ENCODE measurements at places on chromosomes 3 and 15.

GRCh38 chr3:81947359-81947758 lies 185.9 kb upstream of the GBE1 start:
- no peak for DNase-seq

DNA sequence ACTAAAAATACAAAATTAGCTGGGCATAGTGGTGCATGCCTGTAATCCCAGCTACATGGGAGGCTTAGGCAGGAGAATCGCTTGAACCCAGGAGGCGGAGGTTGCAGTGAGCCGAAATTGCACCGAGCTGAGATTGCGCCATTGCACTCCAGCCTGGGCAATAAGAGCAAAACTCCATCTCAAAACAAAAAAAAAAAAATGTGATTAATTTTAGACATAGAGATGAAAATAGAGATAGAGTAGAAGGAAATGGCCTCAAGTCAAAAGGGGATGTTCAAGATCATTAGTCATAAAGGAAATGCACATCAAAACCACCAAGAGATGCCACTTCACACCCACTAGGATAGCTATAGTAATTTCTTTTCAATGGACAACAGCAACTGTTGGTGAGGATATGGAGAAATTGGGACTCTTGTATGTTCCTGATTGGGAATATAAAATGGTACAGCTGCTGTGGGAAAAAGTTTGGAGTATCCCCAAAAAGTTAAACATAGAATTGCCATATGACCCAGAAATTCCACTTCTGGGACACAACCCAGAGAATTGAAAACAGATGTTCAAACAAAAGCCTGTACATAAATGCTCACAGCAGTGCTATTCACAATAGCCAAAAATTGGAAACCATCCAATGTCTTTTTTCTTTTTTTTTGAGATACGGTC lies 55.4 kb downstream of the ABHD2 start:
- peak; percentile 66 for DNase-seq

DNA sequence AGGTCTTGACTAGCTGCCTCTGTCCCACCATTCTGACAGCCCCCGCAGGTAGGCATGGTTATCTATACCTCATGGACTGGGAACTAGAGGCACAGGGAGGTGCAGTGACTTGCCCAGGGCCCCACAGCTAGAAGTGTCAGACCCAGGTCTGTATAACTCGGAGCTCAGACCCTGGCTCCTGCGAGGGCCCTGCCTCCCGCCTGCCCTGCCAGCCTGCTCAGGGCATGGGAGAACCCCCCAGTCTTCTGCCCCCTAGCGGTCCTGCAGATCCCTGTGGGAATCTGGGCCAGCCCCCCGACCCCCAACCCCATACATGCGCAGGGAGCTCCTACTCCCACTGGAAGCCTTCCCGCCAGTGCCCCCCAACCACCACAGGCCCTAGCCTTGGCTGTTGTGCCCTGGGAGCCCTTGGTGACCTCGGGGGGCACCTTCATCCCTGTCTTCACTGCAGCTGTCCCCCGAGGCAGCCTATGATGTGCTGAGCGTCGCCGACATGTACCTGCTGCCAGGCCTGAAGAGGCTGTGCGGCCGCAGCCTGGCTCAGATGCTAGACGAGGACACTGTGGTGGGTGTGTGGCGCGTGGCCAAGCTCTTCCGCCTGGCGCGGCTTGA lies 6.9 kb downstream of the ABTB1 start:
- DNase-seq = no peak

DNA sequence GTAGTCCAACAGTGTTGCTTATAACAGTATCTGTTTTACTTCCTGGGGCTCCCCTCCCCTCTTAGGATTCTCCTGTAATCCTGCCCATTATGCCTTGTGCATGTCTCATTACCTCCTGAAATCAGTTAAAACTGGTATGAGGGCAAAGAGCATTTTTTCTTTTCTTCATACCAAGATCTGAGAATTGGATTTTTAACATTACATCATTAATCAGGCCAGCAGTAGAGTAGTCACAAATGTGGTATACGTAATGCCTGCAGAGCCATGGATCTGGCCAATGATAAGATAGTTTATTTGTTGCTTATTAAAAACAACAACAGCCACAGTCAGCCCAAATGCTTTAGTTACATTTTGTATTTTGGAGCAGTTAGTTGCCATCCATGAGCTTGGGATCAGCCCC lies 23.2 kb downstream of the ARID3B start:
- DNase-seq = no peak

GRCh38 chr3:71346061-71346460 lies 237.5 kb downstream of the FOXP1 start:
- no peak for DNase-seq

- DNase-seq = no peak
Observed at GRCh38 chr3:28247286-28247685, 5.9 kb downstream of the CMC1 start.

GRCh38 chr15:56471440-56472069 lies 6.6 kb upstream of the MNS1 start:
- no peak for DNase-seq
